Bronchial smooth muscle cell (primary cell): ENCODE measurements at places on chromosomes 1 and 21. TPM values are rescaled to one million over a fixed set of nuclear protein-coding genes. Genes with fewer than 3 reads are reported as not detected.

Gene NBPF14
- 35.5 and 59.8 TPM in 2 replicates for total RNA-seq

Gene IFFO2
- total RNA-seq = 3.9 and 5.6 TPM in 2 replicates

Gene MTOR
- total RNA-seq = 27.0 and 30.9 TPM in 2 replicates

Gene ETV3L
- not detected in 2 replicates for total RNA-seq

Gene RAB42
- total RNA-seq = 3.6 and 3.8 TPM in 2 replicates

Gene LCA5L
- total RNA-seq = 0.32 and 0.52 TPM in 2 replicates

Gene CFHR5
- not detected in 2 replicates for total RNA-seq
